Activated CD8-positive, alpha-beta T cell treated with anti-CD3 and anti-CD28 coated beads for 36 hours (primary cell): ENCODE measurements at places on chromosomes 7 and 10. TPM values are rescaled to one million over a fixed set of nuclear protein-coding genes. Genes with fewer than 3 reads are reported as not detected.

Gene CNPY1
- not detected for total RNA-seq

Gene NPSR1
- not detected for total RNA-seq

- peak; percentile 51 for DNase-seq
- peaks cover 1% of the 10 kb centered on the region for H3K27me3 ChIP-seq
- H3K27ac ChIP-seq, result no peak overlapping the region
These were observed 51.0 kb upstream of the NKX6-2 start for GRCh38 chr10:132836832-132837540.

DNA sequence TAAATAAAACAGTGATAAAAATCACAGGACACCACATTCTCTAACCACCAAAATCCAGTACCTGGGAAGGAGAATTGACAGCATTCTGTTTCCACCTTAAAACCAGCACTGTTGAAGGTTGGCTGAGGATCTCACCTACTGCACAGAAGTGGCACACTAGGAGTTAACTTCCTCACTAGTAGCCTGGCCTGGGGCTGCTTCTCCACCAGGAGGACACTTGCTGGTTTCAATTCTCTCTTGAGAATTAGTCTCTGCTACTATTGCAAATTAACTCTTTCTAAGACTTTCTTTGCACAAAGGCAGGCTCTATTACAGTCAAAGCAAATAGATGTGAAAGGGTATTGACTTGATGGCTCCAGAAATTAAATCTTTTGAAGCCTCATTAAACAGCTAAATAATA lies 2.3 kb upstream of the CTTNBP2 start:
- H3K27me3 ChIP-seq, result peaks cover 42% of the 10 kb centered on the region
- H3K27ac ChIP-seq, result no peak overlapping the region
- DNase-seq, result no peak
- peaks cover 12% of the 10 kb centered on the region for H3K4me1 ChIP-seq
- H3K36me3 ChIP-seq, result no peaks in the 10 kb centered on the region

- H3K27ac ChIP-seq, result no peak overlapping the region
- no peaks in the 10 kb centered on the region for H3K27me3 ChIP-seq
- DNase-seq, result peak; percentile 71
- H3K4me1 ChIP-seq, result no peaks in the 10 kb centered on the region
- no peaks in the 10 kb centered on the region for H3K36me3 ChIP-seq
These were observed 236.3 kb upstream of the ANKRD30A start for GRCh38 chr10:36888925-36889573.
